ENCODE measurements at places on chromosomes 5 and 9.

DNA sequence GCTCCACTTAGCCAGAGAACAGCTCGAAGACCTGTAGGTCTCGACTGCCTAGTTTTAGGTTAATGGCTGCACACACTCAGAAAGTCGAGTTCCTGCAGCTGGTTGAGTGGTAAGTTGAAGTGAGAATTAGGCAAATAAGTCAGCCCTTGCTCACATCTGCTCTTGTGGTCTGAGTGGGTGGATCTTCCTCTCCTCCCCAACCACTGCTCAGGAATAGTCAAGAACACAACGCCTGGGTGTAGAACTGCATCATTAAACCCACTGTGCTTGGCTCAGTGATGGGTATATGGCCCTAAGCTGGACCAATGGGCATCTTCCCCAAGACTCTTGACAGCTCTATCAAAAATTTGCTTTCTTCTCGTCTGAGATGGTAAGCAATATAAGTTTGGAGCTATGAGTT lies 20.9 kb upstream of the ADAM19 start:
- H3K27ac ChIP-seq, result peak overlapping the region; percentile 76
- H3K4me1 ChIP-seq, result peaks cover 97% of the 10 kb centered on the region
- peak; percentile 50 for DNase-seq
- H3K27me3 ChIP-seq, result no peaks in the 10 kb centered on the region
- no peak overlapping the region for H3K4me3 ChIP-seq

- H3K36me3 ChIP-seq, result peaks cover 44% of the 10 kb centered on the region
- peak overlapping the region; percentile 41 for H3K4me3 ChIP-seq
- H3K27me3 ChIP-seq, result no peaks in the 10 kb centered on the region
- peak; percentile 70 for DNase-seq
- H3K27ac ChIP-seq, result peak overlapping the region; percentile 94
These were observed 120.2 kb upstream of the GRHPR start for GRCh38 chr9:37302277-37302676.

GRCh38 chr5:159449925-159450324 lies 119.6 kb upstream of the IL12B start:
- H3K4me3 ChIP-seq, result no peak overlapping the region
- H3K27me3 ChIP-seq, result peaks cover 85% of the 10 kb centered on the region
- H3K27ac ChIP-seq, result no peak overlapping the region
- no peak for DNase-seq
- no peaks in the 10 kb centered on the region for H3K36me3 ChIP-seq

DNA sequence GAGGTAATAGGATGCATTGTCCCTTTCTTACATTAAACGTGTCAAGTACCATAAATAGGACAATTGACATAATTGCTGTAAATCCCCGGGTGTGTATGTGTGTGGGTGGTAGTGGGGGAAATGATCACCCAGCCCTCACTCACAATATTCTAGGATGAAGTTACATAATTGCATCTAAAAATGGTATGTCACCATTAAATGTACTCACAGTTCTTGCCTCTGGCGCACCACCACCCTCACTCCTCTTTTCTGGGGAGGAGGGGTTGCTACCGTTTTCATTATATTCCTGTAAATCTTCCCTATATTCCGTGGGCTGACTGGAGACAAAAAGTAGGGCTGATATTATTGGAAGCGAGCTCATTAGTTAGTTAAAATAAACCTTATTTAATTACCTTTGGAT lies 563.8 kb downstream of the TLR4 start:
- H3K27ac ChIP-seq, result no peak overlapping the region
- H3K36me3 ChIP-seq, result no peaks in the 10 kb centered on the region
- H3K4me1 ChIP-seq, result no peaks in the 10 kb centered on the region
- H3K4me3 ChIP-seq, result no peak overlapping the region
- DNase-seq, result no peak

GRCh38 chr5:61332358-61332749 lies 296 bp downstream of the ZSWIM6 start:
- H3K4me3 ChIP-seq, result peak overlapping the region; percentile 91
- DNase-seq, result peak; percentile 59
- H3K27ac ChIP-seq, result peak overlapping the region; percentile 91
- H3K36me3 ChIP-seq, result peaks cover 9% of the 10 kb centered on the region
- peaks cover 39% of the 10 kb centered on the region for H3K4me1 ChIP-seq

GRCh38 chr9:98218562-98219363 lies 26.3 kb upstream of the CORO2A start:
- H3K36me3 ChIP-seq, result peaks cover 22% of the 10 kb centered on the region
- H3K4me1 ChIP-seq, result peaks cover 10% of the 10 kb centered on the region
- H3K27ac ChIP-seq, result no peak overlapping the region
- DNase-seq, result no peak

GRCh38 chr9:32424616-32425015 lies 40.2 kb downstream of the ACO1 start:
- peaks cover 3% of the 10 kb centered on the region for H3K36me3 ChIP-seq
- H3K4me1 ChIP-seq, result peaks cover 5% of the 10 kb centered on the region
- H3K27ac ChIP-seq, result no peak overlapping the region

DNA sequence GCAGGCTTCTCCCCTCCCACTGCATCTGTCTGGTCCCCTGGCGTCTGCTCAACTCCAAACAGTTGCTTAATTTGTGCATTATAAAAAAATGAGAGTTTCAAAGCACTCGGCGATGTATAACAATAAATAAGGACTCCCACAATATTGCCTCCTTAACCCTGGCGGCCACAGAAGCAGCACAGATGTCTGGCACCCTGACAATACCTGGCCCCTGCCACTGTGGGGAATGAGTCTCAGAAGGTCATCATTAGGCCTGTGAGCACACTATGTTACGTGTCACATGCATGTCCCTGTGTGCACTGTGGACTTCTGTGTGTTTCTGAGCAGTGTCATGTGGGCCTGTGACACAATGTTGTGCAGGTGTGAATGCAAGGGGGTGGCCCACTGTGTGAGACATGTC lies 236.5 kb downstream of the PBX3 start:
- no peaks in the 10 kb centered on the region for H3K27me3 ChIP-seq
- no peak for DNase-seq
- no peak overlapping the region for H3K27ac ChIP-seq
- H3K4me3 ChIP-seq, result no peak overlapping the region
- H3K36me3 ChIP-seq, result no peaks in the 10 kb centered on the region

DNA sequence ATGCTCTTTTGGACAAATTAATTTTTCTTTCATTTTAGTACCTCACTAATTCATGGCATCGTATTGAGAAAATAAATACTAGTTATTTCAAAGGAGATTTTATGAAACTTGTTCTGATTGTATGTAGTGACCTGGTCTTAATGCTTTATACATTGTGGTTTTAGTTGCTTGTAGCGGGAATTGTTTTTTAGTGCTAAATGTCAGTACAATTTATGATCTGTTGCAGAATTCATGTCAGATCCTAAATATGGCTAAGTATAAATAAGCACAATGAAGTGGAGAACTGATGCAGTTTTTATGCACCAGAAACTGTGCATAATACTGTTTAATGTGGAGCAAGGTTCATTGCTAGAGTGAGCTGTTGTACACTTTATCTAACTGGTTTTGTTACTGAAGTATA lies 308.8 kb downstream of the PJA2 start:
- H3K27ac ChIP-seq, result no peak overlapping the region
- H3K36me3 ChIP-seq, result no peaks in the 10 kb centered on the region
- no peaks in the 10 kb centered on the region for H3K4me1 ChIP-seq
- DNase-seq, result no peak

DNA sequence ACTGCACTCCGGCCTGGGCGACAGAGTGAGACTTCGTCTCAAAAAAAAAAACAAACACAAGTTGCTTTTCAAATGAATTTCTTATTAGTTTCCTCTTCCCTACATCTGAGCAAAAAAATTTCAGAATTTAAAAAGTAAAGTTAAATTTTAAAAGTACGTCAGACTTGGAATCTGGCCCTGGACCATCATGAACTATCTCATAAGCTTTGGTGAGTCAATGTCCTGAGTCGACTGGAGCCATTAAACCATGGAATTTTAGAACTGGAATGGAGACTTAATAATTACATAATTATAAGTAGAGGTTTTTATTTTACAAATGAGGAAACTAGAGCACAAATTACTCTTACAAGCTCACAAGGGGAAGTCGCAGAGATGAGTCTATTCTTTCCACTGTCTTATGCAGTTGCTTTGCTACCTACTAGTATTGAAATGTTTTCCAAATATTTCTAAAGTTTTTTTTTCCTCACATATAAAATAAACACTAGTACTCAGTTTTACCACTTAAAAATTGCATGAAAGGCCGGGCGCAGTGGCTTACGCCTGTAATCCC lies 98.0 kb upstream of the ZNF608 start:
- no peak overlapping the region for H3K27ac ChIP-seq
- no peak overlapping the region for H3K4me3 ChIP-seq
- no peaks in the 10 kb centered on the region for H3K36me3 ChIP-seq
- H3K27me3 ChIP-seq, result no peaks in the 10 kb centered on the region
- H3K4me1 ChIP-seq, result no peaks in the 10 kb centered on the region
- no peak for DNase-seq

GRCh38 chr9:13674926-13675637 lies 395.6 kb upstream of the MPDZ start:
- no peaks in the 10 kb centered on the region for H3K36me3 ChIP-seq
- no peak overlapping the region for H3K27ac ChIP-seq
- H3K27me3 ChIP-seq, result no peaks in the 10 kb centered on the region
- no peak for DNase-seq

DNA sequence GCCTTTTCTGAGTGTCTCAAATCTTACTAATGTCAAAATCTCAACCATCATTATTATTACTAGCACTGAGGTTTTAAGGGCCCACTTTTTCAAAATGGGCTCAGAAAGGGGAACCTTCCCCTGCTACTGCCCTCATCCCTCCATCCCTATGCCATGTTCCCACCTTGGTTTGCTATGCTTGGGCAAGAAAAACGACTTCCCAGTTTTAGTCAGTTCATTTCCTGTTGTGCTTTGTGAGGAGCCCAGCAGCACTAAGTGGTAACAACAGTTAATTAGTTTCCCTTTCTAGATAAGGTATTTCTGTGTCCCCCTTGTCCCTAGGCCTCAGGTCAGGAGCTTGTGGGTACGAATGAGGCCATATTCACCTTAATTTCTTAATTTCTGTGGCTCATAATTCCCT lies 595.2 kb downstream of the RAB3C start:
- peaks cover 35% of the 10 kb centered on the region for H3K4me1 ChIP-seq
- peaks cover 11% of the 10 kb centered on the region for H3K27me3 ChIP-seq
- H3K36me3 ChIP-seq, result no peaks in the 10 kb centered on the region
- H3K4me3 ChIP-seq, result no peak overlapping the region

- no peak overlapping the region for H3K4me3 ChIP-seq
- no peak overlapping the region for H3K27ac ChIP-seq
- no peaks in the 10 kb centered on the region for H3K27me3 ChIP-seq
- H3K4me1 ChIP-seq, result no peaks in the 10 kb centered on the region
- no peaks in the 10 kb centered on the region for H3K36me3 ChIP-seq
- no peak for DNase-seq
These were observed 18.4 kb upstream of the CNTLN start for GRCh38 chr9:17116400-17116837.

DNA sequence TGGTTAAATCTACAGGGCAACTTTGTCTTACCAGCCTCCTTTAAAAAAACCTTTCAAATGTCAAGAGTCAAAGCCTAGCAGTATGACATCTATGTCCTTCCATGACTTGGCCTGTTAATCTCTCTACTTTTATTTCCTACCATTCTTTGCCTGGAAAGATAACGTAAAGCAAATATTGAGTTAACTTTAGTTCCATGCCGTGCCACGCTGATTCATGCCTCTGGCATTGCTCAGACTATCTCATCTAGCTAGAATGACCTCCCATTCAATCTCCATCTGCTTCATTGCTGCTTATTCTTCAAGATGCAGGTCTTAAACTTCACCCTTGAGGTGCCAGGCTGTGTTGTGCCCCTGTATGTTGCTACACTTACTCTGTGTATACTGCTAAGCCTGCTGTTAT lies 729.8 kb downstream of the EFNA5 start:
- no peaks in the 10 kb centered on the region for H3K36me3 ChIP-seq
- H3K4me3 ChIP-seq, result no peak overlapping the region
- no peaks in the 10 kb centered on the region for H3K27me3 ChIP-seq
- no peak for DNase-seq

DNA sequence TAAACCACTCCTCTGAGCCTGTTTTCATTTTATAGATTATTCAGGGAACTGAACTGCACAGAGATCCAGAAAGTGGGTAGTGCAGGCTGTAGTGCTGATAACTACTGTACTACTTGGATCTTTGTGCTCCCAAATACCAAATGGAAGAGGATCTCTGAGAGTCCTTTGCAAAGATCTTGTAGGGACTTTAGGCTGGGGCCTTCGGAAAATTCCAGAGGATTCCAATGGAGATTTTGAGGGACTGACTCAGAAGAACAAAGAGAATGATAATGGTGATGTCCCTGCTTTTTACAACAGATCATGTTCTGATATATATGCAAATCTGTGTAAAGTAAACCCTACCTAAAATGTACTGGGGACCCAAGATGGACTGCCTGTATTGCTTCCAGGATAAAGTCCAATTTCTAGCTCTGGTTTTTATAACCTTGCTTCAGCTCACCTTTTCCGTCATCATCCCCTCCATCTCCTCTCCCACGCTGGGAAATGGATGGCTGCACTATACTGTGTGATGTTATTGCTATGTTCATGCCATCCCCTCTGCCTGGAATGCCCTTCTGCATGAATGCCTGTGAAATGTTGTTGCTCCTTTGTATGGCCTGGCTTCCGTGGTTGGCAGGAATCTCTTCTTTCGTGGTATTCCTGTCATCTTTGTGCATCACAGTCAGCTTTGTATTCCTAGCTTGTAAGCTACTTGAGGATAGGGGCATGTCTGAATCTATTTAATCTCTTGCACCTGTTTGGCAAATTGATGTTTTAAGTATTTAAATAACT lies 9.7 kb upstream of the PSMD5 start:
- DNase-seq, result no peak
- H3K36me3 ChIP-seq, result peaks cover 61% of the 10 kb centered on the region
- no peaks in the 10 kb centered on the region for H3K27me3 ChIP-seq
- H3K27ac ChIP-seq, result peak overlapping the region; percentile 60
- no peak overlapping the region for H3K4me3 ChIP-seq

- no peaks in the 10 kb centered on the region for H3K27me3 ChIP-seq
- DNase-seq, result no peak
- no peak overlapping the region for H3K27ac ChIP-seq
- no peaks in the 10 kb centered on the region for H3K36me3 ChIP-seq
- H3K4me1 ChIP-seq, result no peaks in the 10 kb centered on the region
These were observed 84.9 kb upstream of the MPDZ start for GRCh38 chr9:13364271-13365000.

GRCh38 chr9:134564431-134565170 lies 77.0 kb upstream of the COL5A1 start:
- peaks cover 9% of the 10 kb centered on the region for H3K27me3 ChIP-seq
- H3K4me3 ChIP-seq, result no peak overlapping the region
- peaks cover 5% of the 10 kb centered on the region for H3K4me1 ChIP-seq
- no peak overlapping the region for H3K27ac ChIP-seq
- H3K36me3 ChIP-seq, result no peaks in the 10 kb centered on the region

GRCh38 chr5:113347572-113347971 lies 87.2 kb downstream of the TSSK1B start:
- H3K36me3 ChIP-seq, result no peaks in the 10 kb centered on the region
- DNase-seq, result no peak
- H3K27ac ChIP-seq, result no peak overlapping the region
- H3K4me3 ChIP-seq, result no peak overlapping the region

- peak overlapping the region; percentile 50 for H3K4me3 ChIP-seq
- peaks cover 89% of the 10 kb centered on the region for H3K27me3 ChIP-seq
- H3K4me1 ChIP-seq, result peaks cover 48% of the 10 kb centered on the region
- peak overlapping the region; percentile 65 for H3K27ac ChIP-seq
These were observed 29.2 kb downstream of the CDKN2A start for GRCh38 chr9:21964925-21965385.

- H3K27me3 ChIP-seq, result no peaks in the 10 kb centered on the region
- DNase-seq, result no peak
These were observed 42.3 kb upstream of the GABRG2 start for GRCh38 chr5:162025312-162025711.

GRCh38 chr9:135570456-135570855 lies 8.9 kb downstream of the PAEP start:
- H3K27me3 ChIP-seq, result no peaks in the 10 kb centered on the region
- DNase-seq, result no peak
- H3K4me1 ChIP-seq, result no peaks in the 10 kb centered on the region
- no peaks in the 10 kb centered on the region for H3K36me3 ChIP-seq
- H3K4me3 ChIP-seq, result no peak overlapping the region
- H3K27ac ChIP-seq, result no peak overlapping the region
